Keratinocyte (primary cell): ENCODE measurements at places on chromosomes 11 and 22.

GRCh38 chr11:35006389-35007128 is 90.1 kb downstream of the PDHX start:
- DNase-seq: no peak

DNA sequence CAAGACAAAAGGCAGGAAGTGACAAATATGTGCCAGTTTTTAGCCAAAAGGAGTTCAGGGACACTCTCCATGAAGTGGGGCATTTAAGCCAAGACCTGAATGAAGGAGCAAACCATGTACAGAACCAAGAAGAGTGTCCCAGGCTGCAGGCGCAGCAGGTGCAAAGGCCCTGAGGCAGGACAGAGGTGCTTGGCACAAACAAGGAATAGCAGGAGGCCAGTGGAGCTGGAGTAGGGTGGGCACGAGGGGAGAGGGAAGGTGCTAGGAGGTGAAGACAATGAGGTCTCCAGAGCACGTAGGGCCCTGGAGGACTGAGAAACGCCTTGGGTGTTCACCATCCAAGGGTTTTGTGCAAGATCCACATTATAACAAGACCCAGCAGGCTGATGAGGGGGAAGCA is 474.1 kb downstream of the MN1 start:
- DNase-seq: no peak

DNA sequence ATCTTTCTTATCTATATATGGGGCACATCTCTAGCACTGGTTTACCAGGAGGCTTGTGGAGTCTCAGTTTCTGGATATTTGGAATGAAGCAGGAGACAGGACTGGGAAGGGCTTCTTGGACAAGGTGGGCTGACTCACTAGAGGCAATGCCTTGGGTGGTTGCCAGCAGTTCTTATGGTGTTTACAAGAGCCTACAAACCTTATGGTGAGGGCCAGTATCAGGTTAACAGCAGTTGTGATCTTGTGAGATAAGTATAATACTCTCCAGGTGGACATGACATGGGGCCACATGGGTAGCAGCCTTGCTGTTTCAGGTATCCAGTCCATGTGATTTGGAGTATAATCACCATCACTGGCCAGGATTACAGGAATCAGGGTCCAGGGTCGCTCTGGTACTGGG is 10.2 kb downstream of the FUT4 start:
- no peak for DNase-seq

GRCh38 chr11:92845805-92846204 is 123.6 kb upstream of the MTNR1B start:
- no peak for DNase-seq

DNA sequence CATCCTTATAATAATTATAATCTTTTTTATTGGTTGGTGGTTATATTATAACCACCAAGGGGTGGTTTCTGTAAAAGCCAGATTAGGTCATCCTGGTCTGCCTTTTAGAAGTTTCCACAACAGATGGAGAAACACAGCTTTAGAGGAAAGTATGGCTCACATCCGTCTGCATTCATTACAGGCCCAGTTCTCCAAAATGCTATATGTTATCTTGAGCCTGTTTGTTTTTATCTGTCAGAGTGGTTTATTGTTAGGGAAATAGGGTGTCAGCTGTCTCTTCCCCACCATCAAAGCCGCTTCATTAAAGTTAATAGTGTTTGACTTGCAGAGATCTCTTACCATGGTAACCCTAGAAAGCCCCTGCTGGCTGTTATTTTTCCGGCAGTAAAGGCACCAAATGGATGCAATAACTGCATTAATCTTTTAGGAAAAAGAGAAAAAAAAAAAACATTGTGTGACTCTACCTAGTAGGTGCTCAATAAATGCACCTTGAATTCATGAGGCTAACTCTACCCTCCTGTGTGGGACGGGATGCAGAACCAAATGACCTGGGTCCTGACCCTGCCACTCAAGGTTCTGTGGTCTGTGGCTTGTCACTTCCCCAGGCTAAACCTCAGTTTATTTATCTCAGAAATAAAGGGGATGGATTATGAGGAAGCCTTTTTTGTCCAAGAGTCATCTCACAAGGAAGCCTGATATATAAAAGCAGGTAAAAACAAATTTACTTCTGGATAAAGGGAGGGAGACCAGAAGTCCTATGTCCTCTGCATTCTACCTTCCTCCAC is 118.3 kb downstream of the WT1 start:
- no peak for DNase-seq

- DNase-seq: no peak
Observed at GRCh38 chr11:26842478-26843282, 120.8 kb upstream of the SLC5A12 start.

DNA sequence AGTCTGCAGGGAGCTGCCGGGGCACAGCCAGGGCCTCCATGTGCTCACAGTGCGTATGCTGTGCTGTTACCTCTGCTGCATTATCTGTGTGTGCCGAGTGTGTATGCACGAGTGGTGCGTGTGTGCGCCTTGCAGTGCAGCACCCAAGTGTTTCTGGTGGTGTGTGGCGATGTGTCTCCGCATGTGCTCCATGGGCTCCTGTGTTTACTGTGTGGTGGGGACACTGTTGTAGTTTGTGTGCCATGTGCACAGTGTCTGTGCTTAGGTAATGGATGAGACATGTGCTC is 31.4 kb downstream of the KCNC1 start:
- DNase-seq: no peak
